Esophagus muscularis mucosa (tissue), 4 donors: ENCODE measurements at places on chromosomes 5 and 9. TPM values are rescaled to one million over a fixed set of nuclear protein-coding genes. Genes with fewer than 3 reads are reported as not detected.
A peak's percentile ranks its signal among the peaks of the same experiment; 100 is the strongest.

TTC16 gene
- 0.17 TPM for total RNA-seq

BHMT gene
- 4.8 TPM for total RNA-seq

CDKN2A gene
- total RNA-seq: 6.0 TPM

TXNDC8 gene
- total RNA-seq: not detected

C9orf152 gene
- not detected for total RNA-seq

NR4A3 gene
- 17.4 TPM for total RNA-seq

PKD2L2 gene
- total RNA-seq: not detected

PARP8 gene
- total RNA-seq: 8.3 TPM

SLC45A2 gene
- not detected for total RNA-seq

MTMR12 gene
- 49.9 TPM for total RNA-seq

SLC25A2 gene
- not detected for total RNA-seq

GFI1B gene
- not detected for total RNA-seq

SCGB3A2 gene
- not detected for total RNA-seq

PDE6A gene
- not detected for total RNA-seq

GRIN1 gene
- total RNA-seq: 0.19 TPM

DNA sequence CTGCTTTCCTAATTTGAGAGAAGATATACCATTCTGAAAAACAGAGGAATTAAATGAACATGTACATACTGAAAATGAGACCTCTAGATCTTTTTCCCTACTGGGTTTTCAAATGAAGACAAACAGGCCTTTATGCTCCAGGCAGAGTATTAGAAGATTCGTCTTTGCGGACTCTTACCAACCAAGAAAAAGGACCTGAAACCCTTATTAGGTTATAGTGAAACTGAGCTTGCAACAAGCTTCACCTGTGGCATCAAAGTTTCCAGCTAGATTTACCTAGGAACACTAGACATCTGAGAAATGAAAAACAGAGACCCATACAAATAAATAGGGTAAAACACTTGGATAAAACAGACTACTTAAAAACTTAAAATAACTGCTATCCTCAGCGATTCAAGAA lies 46.3 kb downstream of the SMIM15 start:
- no peak overlapping the region for H3K27ac ChIP-seq
- DNase-seq: no peak
- H3K27me3 ChIP-seq: no peaks in the 10 kb centered on the region
- H3K36me3 ChIP-seq: no peaks in the 10 kb centered on the region
- H3K4me1 ChIP-seq: no peaks in the 10 kb centered on the region
- H3K4me3 ChIP-seq: no peak overlapping the region

DNA sequence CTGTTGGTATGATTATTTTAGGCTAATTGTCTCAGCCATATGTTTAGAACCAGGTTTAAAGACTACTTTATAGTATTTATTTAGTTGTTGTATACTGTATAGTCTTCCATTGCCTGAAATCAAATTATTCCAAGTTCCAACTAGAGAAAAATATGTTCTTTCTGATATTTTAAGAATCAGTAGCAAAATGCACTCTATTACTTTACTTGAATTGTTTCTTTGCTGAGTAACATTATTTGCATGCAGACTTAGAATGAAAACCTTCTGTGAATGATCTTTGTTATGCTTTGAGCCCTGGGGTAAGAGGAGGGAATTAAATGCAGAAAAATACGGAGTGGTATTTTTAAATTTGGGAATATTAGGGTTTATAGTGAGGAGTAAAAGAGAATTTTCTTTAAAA lies 47.9 kb downstream of the MEGF10 start:
- H3K27me3 ChIP-seq: no peaks in the 10 kb centered on the region
- H3K4me1 ChIP-seq: no peaks in the 10 kb centered on the region
- H3K4me3 ChIP-seq: no peak overlapping the region
- no peak overlapping the region for H3K27ac ChIP-seq

DNA sequence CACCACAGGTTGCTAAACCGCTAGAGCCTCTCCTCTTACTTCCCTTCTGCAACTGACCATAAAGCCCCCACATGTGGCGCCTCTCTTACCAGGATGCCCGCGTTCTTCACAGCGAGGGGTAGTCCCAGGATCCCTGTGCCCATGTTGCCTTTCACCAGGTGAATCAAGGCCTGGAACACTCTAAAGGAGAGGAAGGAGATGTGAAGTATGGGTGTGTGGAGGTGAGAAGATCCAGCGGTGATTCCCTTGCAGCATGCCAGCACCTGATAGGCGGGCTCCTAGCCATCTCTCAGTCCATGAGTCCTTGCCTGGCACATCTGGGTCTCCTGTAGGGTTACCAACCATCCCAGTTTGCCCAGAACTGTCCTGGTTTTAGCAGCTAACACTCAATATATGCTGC lies 3.3 kb downstream of the SLC36A2 start:
- no peaks in the 10 kb centered on the region for H3K27me3 ChIP-seq
- H3K4me3 ChIP-seq: no peak overlapping the region
- no peaks in the 10 kb centered on the region for H3K36me3 ChIP-seq
- peaks cover 8% of the 10 kb centered on the region for H3K4me1 ChIP-seq
- no peak overlapping the region for H3K27ac ChIP-seq
- DNase-seq: peak; percentile 78

DNA sequence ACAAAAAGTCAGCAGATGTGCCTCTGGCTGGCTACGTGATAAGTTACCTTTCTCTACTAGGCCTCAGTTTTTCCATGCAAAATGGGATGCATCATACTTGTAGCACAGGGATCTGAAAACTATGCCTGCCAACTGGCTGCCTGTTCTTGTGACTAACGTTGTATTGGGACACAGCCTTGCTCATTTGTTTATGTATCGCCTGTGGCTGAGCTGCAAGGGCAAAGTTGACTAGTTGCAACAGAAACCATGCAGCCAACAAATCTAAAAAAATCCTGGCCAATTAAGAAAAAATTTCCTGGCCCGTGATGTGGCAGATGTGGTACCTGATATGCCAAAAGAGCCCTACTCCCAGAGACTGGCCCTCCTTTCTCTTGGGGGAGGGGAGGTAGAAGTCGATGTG lies 131.3 kb downstream of the SEC61B start:
- H3K4me3 ChIP-seq: no peak overlapping the region
- H3K4me1 ChIP-seq: peaks cover 21% of the 10 kb centered on the region
- H3K27ac ChIP-seq: peak overlapping the region; percentile 64
- no peak for DNase-seq
- no peaks in the 10 kb centered on the region for H3K36me3 ChIP-seq

GRCh38 chr5:83711982-83712601 lies 8.6 kb downstream of the HAPLN1 start:
- H3K27me3 ChIP-seq: no peaks in the 10 kb centered on the region
- H3K27ac ChIP-seq: no peak overlapping the region
- no peaks in the 10 kb centered on the region for H3K36me3 ChIP-seq
- no peaks in the 10 kb centered on the region for H3K4me1 ChIP-seq
- no peak overlapping the region for H3K4me3 ChIP-seq

GRCh38 chr5:152164860-152165259 lies 240.2 kb upstream of the GLRA1 start:
- DNase-seq: no peak
- H3K27me3 ChIP-seq: no peaks in the 10 kb centered on the region
- no peak overlapping the region for H3K4me3 ChIP-seq
- no peak overlapping the region for H3K27ac ChIP-seq
- no peaks in the 10 kb centered on the region for H3K36me3 ChIP-seq

DNA sequence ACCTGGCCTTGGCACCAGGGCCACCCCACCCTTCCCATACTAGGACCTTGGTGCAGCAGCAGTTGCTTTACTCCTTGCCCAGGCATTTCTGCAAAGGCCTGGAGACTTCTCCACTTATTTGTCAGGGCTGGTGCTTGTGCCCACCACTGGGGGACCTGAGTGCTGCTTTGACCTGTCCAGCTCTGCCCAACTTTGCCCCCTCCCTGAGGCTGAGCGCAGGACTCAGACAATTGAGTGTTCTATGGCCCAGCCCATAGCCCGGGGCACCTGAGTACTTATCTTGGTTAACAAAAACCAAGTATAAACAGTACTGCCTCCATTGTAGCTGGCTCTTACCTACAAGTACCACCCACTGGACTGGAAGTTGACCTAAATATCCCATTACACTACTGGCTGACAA lies 406.1 kb upstream of the CHD1 start:
- no peaks in the 10 kb centered on the region for H3K27me3 ChIP-seq
- no peaks in the 10 kb centered on the region for H3K4me1 ChIP-seq
- H3K36me3 ChIP-seq: no peaks in the 10 kb centered on the region
- no peak overlapping the region for H3K4me3 ChIP-seq

- H3K27me3 ChIP-seq: no peaks in the 10 kb centered on the region
- peak; percentile 94 for DNase-seq
- no peaks in the 10 kb centered on the region for H3K36me3 ChIP-seq
- peak overlapping the region; percentile 70 for H3K27ac ChIP-seq
- no peak overlapping the region for H3K4me3 ChIP-seq
Measured at GRCh38 chr5:16539169-16539666, 73.6 kb upstream of the ZNF622 start.

- H3K4me1 ChIP-seq: peaks cover 30% of the 10 kb centered on the region
- no peak overlapping the region for H3K4me3 ChIP-seq
- DNase-seq: no peak
- no peaks in the 10 kb centered on the region for H3K36me3 ChIP-seq
Measured at GRCh38 chr5:32206509-32207354, 32.6 kb upstream of the GOLPH3 start.

DNA sequence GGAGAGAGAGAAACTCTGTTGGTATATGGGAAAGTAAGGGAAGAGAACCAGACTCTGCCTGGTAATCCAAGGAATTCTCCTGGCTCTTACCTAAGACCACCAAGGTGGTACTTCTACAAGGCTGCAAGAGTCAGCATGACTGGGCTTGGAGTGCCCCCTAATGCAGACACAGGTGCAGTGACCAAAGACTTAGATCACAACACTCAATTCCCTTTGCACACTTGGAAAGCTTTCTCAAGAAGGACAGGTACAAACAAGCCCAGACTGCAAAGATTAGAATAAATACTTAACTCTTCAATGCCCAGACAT lies 25.2 kb downstream of the UGT3A2 start:
- H3K4me1 ChIP-seq: no peaks in the 10 kb centered on the region
- H3K4me3 ChIP-seq: no peak overlapping the region
- peak; percentile 42 for DNase-seq
- H3K36me3 ChIP-seq: no peaks in the 10 kb centered on the region

DNA sequence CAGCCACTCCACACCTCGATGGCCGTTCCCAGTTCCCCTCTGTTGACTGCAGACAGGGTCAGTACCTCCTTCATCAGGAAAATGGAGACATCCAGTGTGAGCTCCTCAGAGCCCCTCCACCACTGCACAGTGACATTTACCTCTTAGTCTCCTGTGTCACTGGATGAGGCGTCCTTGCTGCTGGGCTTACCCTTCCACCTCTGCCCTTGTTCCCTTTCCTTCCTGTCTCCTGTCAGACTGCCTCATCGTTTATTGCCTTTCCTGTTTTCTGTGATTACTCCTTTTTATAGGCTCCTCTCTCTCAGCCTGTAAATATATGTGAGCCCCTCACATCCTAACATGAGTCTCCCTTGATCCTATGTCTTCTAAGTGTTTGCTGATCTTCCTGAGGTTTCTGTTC lies 23.2 kb upstream of the SPTAN1 start:
- H3K4me3 ChIP-seq: no peak overlapping the region
- no peak overlapping the region for H3K27ac ChIP-seq
- H3K4me1 ChIP-seq: no peaks in the 10 kb centered on the region
- H3K36me3 ChIP-seq: peaks cover 99% of the 10 kb centered on the region

DNA sequence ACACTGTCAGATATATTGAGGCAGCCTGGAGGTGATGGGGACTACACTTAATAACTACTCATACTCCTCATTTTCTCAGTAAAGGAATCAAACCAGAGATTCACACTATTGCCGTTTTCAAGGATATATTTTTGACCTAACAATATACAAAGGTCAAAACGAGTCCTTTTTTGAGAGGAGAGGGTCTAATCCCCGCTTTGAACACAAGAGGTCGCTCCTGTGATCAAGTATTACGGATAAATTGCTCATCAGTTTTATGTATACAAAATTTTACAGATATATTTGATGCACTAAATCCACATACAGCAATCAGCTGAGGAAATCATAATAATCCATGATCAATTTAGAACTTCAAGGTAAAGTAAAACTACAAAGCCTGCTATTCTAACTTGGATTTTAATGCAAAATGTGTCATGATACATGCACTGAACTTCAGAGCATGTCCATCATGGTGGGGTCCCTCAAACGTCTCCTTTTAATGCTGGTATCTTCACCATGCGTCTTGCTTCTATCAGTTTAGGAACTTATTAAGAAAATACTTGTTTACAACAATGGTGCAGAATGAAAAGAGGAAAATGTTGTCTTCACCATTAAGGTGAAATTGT lies 2.5 kb upstream of the ISL1 start:
- peaks cover 93% of the 10 kb centered on the region for H3K27me3 ChIP-seq
- no peak for DNase-seq
- peaks cover 17% of the 10 kb centered on the region for H3K4me1 ChIP-seq
- no peak overlapping the region for H3K27ac ChIP-seq
- H3K36me3 ChIP-seq: no peaks in the 10 kb centered on the region

- H3K4me3 ChIP-seq: no peak overlapping the region
- H3K36me3 ChIP-seq: no peaks in the 10 kb centered on the region
- no peaks in the 10 kb centered on the region for H3K27me3 ChIP-seq
- DNase-seq: no peak
- peaks cover 42% of the 10 kb centered on the region for H3K4me1 ChIP-seq
- H3K27ac ChIP-seq: no peak overlapping the region
Measured at GRCh38 chr5:148976569-148977381, 86.1 kb downstream of the SH3TC2 start.

DNA sequence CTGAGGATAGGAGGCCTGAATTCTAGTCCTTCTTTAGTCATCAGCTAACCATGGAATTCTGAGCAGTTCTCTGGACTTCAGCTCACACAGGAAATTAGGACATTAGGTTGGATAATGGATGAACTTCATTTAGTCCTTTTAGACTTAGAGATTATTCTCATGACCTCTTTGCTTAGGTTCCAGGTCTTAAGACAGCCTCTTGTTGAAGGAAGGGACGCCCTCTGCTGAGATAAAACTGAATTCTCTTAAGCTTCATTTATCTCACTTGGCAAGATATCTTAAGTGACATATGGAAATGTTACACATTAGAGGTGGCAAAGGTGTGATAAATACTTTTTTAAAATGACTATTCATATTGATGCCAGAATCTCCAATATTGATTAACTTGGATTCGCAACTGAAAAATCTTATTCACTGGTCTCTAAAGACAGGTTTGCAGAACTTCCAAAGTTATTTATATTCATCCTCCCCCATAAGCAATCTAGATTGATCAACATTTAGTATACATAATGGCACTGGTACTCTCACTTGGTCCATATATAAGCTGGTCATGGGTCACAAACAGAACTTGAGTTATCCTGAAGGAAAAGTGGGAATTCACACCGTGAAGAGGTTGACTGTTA lies 16.9 kb upstream of the ZNF366 start:
- no peak overlapping the region for H3K4me3 ChIP-seq
- no peak overlapping the region for H3K27ac ChIP-seq
- no peaks in the 10 kb centered on the region for H3K36me3 ChIP-seq
- H3K4me1 ChIP-seq: no peaks in the 10 kb centered on the region
- DNase-seq: no peak
- no peaks in the 10 kb centered on the region for H3K27me3 ChIP-seq

DNA sequence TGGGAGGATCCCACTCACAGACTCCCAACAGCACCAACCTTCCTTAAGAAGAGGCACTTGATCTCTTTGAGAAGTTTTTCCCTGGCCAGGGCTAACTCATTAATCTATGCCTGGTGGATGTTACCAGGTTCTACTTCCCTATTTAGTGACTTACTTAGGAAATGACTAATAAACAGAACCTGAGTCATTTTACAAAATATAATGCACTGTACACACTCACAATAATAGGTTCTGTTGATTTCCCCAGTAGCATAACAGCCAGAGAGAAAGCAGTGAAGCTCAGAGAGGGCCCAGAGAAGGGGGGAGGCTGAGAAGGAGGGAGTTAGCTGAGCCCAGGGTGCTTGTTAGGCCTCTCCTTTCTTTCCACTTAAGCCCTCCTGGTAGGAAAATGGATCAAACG lies 27.1 kb downstream of the FRMD3 start:
- no peak overlapping the region for H3K4me3 ChIP-seq
- H3K4me1 ChIP-seq: no peaks in the 10 kb centered on the region
- DNase-seq: no peak
- no peaks in the 10 kb centered on the region for H3K36me3 ChIP-seq
- no peaks in the 10 kb centered on the region for H3K27me3 ChIP-seq
- no peak overlapping the region for H3K27ac ChIP-seq
